ENCODE measurements at places on chromosomes 3 and 15. TPM values are rescaled to one million over a fixed set of nuclear protein-coding genes. Genes with fewer than 3 reads are reported as not detected.

ANKRD63 gene
- total RNA-seq = not detected

ROBO2 gene
- 1.8 TPM for total RNA-seq

TMA7 gene
- total RNA-seq = 144 TPM

ESYT3 gene
- total RNA-seq = 0.19 TPM

All from mesenteric fat pad (tissue), 1 donor.